Stimulated activated CD4-positive, alpha-beta T cell treated with anti-CD3 and anti-CD28 coated beads, Interleukin-12 subunit alpha, Interleukin-12 subunit beta, amount 100 ng/mL, for 4 hours (primary cell): ENCODE measurements at places on chromosomes 1 and 21.

DNA sequence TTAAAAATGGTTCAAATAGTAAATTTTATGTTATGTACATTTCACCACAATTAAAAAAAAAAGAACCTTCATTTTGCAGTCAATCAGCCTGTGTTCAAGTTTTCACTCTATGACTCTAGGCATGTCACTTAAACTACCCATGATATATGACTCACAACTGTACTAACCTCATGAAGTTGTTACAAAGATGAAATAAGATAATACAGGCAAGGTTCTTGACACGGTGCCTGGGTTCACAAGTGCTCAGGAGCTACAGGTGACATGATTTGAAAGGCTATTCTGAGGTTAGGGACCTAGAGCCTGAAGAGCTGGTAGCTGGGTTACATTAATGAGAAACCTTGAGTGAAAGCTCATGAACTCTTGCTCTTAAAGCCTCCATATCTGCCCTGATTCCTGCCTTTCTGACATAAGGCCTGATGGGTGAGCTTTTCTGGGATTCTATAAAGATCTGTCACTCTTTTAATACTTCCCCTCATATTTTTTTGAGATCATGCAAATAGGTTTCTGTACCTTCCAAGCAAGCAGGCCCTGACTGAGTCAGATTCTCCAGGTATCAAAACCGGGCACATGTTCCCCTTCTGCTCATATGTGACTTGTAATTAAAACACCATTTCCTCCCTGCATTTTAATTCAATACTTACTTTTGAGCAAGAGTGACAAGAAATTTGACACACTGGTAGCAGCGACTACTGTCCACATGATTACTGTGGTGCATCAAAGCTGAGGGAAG is 34.0 kb downstream of the PCSK9 start:
- no peak for DNase-seq

- DNase-seq: no peak
Observed at GRCh38 chr21:33308586-33309490, 15.9 kb upstream of the IFNAR1 start.

DNA sequence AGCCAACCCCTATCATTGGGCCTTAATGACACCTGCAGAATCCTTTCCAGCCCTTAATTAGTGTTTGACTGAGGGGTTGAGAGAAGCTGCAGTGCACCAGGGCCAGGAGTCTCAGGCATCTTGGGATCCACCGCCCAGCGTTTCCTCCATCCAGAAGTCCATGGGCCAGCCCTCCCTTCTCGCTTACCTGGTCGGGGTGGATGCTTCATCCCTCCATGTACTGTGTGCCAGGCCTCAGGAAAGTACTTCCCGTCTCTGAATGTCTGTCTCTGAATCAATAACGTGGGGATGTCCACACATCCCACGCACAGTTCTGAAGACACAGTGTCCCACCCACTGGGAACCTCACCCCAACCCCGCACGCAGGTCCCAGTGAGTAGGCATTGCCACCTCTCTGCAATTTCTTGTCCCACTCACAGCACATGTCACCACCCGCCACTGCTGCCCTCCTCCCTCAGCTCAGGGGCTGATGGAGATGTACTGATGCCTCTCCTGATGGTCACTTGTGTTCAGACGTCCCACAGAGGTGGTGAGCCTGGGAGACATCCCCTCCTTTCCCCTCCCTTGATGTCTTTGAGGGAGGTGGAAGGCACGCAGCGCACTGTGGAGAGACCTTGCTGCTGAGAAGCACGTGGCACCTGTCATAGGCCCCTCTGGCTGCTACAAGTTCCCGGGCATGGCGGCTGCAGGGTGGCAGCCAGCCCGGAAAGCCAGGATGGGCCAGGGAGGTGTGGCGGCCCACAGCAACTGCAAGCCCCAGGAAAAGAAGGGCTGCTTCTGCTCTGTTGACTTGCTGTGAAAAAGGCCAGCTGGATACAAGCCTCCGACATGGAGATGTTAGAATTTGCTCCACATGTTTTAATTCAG is 29.4 kb upstream of the PRSS38 start:
- DNase-seq: no peak

GRCh38 chr21:25925936-25926335 is 191.2 kb downstream of the GABPA start:
- DNase-seq: no peak

DNA sequence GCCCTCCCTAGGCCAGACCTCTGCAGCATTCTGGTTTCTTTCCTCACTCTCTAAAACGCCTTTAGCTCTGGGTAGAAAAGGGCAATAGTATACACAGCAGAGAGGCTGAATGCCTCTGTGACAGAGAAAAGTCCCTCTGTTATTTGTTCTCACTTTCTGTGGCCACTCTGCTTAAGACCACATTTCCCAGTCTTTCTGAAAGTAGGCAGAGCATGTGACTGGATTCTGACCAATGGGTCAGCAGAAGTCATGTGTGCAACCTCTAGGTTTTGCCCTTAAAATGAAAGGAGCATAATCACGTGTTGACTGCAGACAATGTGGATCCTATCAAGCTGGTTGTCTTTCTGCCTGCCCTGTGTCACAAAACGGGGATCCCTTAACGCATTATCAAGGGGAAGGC is 79.7 kb upstream of the MARK1 start:
- no peak for DNase-seq

GRCh38 chr1:115063228-115063901 is 25.9 kb downstream of the TSPAN2 start:
- no peak for DNase-seq

DNA sequence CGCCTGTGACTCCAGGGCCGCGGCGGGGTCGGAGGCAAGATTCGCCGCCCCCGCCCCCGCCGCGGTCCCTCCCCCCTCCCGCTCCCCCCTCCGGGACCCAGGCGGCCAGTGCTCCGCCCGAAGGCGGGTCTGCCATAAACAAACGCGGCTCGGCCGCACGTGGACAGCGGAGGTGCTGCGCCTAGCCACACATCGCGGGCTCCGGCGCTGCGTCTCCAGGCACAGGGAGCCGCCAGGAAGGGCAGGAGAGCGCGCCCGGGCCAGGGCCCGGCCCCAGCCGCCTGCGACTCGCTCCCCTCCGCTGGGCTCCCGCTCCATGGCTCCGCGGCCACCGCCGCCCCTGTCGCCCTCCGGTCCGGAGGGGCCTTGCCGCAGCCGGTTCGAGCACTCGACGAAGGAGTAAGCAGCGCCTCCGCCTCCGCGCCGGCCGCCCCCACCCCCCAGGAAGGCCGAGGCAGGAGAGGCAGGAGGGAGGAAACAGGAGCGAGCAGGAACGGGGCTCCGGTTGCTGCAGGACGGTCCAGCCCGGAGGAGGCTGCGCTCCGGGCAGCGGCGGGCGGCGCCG is at the start of gene SIM2:
TSS of gene SIM2 (plus strand) at position 135 of the 565 bp plus-strand sequence. CDS start 632 bp downstream, outside the sequence.
- no peak for DNase-seq

GRCh38 chr1:196660272-196660671 is 8.4 kb downstream of the CFH start:
- no peak for DNase-seq

- DNase-seq: no peak
Observed at GRCh38 chr1:116253566-116254382, 119.3 kb upstream of the ATP1A1 start.

DNA sequence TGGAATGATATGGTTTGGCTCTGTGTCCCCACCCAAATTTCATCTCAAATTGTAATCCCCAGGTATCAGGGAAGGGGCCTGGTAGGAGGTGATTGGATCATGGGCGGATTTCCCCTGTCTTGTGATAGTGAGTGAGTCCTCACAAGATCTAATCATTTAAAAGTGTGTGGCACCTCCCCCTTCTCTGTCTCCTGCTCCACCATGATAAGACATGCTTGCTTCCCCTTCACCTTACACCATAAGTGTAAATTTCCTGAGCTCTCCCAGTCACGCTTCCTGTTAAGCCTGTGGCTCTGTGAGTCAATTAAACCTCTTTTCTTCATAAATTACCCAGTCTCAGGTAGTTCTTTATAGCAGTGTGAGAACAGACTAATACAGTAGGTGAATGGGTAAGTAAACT is 109.3 kb downstream of the DMRTB1 start:
- DNase-seq: no peak

DNA sequence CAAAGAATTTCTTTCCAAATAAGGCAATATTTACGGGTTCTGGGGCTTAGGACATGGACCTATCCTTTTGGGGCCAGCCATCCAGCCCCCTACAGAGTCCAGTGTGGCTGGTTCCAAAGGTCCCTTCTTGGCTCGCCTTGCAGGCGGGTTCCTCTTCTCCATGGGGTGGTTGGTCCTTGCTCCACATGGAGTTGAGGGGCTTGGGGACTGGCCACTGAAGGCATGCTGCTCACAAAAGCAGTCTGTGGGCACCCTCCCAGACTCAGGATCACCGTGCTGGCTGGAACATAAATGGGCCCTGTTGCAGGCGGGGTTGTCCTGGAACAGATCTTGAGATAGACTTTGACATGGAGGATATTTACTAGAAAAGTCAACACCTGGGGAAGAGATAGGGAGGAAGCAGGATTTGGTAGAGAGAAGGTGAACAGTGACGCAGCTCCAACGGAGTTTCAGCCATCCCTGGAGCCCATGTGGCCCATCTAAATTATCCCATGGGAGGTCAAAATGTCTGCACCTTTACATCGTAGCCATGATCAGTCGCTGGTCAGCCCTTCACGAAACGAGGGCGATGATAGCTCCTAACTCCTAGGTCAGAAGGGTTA is 39.1 kb upstream of the LRP8 start:
- DNase-seq: no peak

DNA sequence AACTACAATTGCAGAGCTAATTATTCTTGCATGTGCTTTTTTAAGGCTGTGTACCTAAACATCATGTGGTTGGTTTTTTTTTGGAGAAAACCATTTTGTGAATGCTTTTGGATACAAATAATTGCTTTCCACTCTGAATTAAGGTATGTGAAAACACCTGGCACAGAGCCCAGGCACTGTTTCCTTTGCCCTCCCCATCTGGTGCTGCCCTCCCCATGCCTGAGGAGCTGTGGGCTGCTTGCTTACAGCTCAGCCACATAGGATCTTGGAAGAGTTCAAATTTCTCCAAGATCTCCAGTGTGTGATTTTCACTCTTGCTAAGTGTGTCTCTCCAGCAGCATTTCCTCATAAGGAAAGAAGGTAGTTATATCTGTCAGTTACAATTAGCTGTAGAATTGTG is 27.8 kb downstream of the DNM3 start:
- no peak for DNase-seq

DNA sequence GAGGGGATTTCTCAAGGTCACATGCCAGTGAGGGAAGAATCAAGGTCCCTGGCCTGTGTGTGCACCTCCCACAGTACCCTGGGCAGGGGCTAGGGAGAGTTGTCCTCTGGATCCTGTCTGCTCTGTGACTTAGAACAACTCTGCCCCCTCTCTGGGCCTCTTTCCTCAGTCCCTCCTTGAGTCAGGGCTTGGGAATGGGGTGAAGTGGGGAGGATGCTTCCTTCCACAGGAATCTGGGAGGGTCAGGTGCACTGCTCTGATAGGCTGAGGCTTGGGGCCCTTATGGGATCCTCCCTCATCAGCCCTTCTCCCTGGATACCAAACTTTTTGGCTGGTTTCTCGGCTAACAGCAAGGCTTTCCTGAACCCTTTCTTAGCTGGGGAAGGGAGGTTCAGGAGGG is 2.5 kb downstream of the TRNP1 start:
- no peak for DNase-seq

- DNase-seq: no peak
Observed at GRCh38 chr1:109161858-109162606, 48.1 kb downstream of the ELAPOR1 start.
